ENCODE measurements at places on chromosomes 13 and 19.
A peak's percentile ranks its signal among the peaks of the same experiment; 100 is the strongest.

DNA sequence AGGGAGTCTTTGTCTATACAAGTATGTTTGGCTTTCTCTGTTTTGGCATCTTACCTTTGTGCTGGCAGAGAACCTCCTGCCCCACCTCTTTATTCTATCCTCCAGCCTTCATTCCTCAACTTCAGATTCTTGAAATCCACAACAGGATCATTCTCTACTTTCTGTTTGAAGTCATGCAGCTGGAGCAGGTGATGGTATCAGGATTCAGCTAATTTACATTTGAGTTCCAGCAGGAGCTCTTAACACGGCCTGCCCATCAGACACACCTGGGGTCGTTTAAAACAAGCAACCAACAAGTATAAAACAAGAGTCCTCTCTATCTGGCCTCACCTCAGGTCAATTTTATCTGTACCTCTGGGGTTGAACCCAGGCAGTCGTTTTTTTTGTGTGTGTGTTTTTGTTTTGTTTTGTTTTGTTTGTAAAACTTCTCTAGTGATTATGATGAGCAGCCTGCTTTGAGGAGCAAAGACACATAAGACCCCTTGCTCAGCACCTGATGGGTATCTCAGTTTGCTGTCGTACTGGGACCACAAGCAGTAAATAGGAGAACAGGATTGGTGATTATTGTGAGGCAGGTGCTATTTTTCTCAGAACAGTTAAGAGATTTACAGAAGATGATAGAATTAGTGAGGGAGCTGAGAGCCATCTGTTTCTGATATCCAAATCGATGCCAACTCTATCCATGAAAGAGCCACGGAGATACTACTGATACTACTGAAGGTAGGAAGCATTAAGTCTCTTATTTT, 78.4 kb downstream of the GPC6 start:
- DNase-seq = no peak

DNA sequence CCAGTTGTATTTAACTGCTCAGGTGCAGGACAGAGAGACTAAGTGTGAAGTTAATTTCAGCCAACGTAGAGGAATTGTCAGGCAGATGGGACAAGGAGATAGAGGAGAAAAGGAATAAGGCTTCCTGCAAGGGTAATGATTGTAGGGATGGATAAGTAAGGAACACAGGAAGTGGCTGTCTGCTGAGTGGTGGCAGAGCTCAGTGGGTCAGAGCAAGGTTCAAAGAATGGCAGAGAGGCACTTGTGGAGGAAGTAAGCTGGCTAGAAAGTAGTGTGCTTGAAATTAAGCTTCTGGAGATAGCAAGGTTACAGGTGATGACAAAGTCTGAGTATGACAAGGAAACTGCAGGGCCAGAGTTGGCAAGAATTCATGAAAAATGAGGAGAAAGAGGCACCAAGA, 47.9 kb downstream of the USPL1 start:
- DNase-seq = no peak

DNA sequence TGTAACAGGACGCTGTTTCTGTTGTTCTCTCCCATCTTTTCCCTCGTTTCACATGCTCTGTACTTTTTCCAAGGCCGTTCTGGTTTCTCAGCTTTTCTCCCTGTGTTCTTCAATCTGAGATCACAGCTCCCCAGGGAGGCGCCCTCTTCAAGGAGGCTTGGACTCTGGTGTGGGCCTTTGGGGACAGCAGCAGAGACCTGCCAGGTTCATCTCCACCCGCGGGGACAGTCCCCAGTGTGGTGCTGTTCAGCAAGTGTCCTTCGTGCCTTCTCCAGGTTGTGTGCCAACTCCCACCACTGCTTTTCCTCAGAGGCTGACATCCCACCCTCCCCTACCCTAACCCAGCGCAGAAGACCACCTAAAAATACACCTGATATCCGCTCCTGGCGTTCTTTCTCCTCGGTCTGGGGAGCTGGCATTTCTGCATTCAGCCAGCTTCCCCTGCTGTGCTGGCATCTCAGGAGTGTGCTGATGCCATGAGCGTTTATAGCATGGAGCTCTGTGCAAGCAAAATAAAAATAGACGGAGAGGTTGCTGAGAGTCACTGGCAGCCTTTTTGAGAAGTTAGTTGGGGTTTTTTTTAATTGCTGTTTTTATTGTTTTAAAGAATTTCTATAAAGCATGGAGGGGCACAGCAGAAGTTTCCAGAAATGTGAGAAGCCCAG, 149.4 kb downstream of the STK24 start:
- no peak for DNase-seq

- DNase-seq = peak; percentile 16
Measured at GRCh38 chr19:9205501-9206113, 13.8 kb downstream of the OR7D4 start.

- no peak for DNase-seq
Measured at GRCh38 chr13:40631605-40632004, 34.8 kb downstream of the FOXO1 start.

- DNase-seq = peak; percentile 6
Measured at GRCh38 chr19:53865918-53866864, 1.5 kb upstream of the MYADM start.

GRCh38 chr13:34751492-34751891, 190.6 kb upstream of the NBEA start:
- no peak for DNase-seq

- no peak for DNase-seq
Measured at GRCh38 chr19:728011-728410, 19.3 kb downstream of the PALM start.

GRCh38 chr19:604355-604754, 14.7 kb downstream of the HCN2 start:
- no peak for DNase-seq

DNA sequence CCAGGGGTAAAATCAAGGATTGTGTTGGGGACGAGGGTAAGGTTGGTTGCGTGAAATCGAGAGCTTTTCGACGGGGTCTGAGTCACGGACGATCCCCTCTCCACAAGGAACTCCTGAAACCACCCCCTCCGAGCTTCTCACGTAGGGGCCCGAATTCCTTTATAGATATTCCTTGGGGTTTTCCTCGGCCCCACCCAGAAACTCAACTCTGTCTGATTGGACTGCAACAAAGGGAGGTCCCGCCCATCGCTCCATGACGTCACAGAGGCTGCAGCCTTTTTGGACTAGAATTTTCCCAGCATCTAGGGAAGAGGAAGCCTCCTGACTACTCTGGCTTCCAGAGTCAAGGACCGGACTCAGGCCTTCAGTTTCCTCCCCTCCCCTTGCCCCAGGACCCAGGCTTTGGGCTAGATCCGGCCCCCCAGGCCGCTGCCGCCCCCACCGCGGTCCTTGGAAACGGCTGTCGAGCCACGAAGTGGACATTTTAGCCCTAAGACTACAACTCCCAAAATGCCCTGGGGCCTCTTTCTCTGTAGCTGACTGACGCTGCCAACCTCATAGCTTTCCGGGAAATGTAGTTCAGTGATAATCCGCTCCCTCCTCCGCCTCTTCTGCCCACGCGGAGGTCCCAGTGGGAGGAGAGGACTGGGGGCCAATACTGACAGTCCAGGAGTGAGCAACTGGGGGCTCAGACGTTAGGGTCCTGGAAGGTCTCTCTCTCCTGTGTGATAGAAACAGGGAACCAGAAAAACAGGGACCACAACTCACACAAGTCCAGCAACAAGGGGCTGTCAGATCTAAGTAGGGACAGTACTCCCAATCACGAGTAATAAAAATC, at the start of gene IZUMO1:
Gene IZUMO1 (minus strand): TSS at position 172 of the 838 bp plus-strand sequence. CDS start 1,050 bp downstream, outside the sequence.
- DNase-seq = no peak

- no peak for DNase-seq
Measured at GRCh38 chr13:95553581-95554385, 1.3 kb downstream of the CLDN10 start.

DNA sequence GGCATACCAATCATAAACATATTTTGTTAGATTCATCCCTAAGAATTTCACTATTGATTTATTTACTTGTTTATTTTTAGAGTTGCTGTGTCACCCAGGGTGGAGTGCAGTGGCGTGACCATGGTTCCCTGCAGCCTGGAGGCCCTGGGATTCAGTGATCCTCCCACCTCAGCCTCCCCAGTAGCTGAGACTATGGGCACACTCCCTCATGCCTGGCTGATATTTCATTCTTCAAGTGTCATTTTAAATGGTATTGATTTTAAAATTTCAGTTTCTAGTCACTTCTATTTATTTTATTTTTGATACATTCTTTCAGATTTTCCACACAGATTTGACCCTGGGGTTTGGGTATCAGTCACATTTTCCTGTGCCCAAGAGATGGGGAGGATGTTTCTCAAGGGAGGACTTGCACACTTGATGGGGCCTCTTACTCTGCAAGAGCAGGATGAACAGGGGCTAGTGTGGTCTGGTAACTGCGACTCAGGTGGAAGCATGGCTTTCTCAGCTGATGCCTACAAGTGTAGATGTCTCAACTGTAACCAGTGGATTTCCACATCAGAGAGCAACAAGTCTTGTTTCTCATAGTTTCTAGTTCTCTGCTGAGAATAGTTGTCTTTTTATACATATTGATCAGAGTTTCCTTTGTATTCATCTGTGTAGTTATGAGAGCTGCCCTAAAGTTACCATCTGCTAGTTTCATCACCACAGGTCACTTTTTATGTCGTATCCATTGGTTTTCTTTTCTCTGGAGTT, 40.2 kb downstream of the CCNE1 start:
- DNase-seq = no peak

DNA sequence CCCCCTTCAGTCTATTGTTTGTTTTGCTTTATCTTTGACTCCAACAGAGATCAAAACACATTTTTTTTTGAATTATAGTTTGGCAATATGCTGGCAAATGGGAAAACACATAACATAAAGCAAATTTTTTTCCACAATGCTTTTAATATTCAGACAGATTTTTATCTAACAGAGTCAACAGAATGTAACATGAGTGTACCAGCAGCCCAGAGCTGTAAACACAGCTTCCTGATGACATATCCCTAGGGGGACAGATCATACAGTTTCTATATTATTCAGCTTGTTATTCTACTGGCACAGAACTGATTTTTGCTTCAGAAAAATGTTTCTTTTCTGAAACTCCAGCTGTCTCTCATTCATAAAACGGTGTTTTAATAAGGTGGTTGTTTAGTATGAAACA, 168.8 kb downstream of the OLFM4 start:
- no peak for DNase-seq

GRCh38 chr13:108877300-108877699, 247.9 kb downstream of the MYO16 start:
- DNase-seq = no peak

DNA sequence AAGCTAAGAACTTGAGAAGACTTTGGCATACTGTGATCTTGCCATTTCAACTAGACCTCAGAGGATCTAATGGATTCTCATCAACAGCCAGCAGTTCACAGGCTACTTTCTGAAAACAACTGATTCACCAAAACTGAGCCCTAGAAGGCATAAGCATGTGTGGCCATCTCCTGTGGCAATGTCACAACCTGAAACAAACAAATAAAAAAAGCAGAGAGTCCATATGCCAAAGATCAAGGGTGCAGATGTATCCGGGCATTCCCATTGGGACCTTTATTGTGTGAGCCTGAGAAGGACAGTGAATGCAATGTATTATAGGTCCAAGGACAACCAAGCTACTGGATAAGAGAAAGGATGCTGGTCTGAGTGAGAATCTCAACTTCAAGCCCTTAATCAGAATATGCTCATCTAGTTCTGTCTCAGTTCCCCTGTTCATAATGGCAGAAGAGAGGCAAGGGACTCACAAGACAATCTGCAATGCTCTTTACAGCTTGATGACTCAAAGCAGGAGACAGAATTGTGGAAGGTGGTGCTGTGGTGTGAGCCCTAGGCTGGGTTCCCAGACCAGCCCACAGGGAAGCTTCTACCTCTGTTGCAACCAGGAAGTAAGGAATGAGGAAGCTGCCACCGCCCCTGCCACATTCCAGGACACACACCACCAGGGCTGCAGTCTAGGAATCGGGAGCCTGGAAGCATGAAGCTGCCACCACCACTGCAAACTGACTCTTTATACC, 133.7 kb downstream of the RAP2A start:
- no peak for DNase-seq

DNA sequence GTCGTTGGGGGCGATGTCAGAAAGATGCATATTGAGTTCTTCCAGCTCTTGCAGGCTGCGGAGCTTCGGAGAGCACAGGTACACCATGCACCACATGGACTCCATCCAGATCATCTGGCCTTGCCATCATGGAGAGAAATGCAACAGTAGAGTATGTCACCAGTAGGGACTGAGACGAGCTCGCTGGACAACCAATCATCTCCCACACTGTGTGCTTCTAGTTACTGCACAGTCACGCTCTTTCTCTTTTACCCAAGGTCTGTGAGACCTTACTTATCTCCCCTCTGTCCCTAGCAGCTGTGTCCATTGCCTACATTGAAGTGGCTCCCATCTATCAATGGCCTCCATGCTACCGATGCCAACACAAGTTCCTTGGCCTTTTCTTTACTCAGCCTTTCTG, 90.5 kb downstream of the C13orf42 start:
- no peak for DNase-seq

GRCh38 chr13:60351855-60352615, 45.0 kb upstream of the TDRD3 start:
- no peak for DNase-seq

- DNase-seq = no peak
Measured at GRCh38 chr13:100336795-100337516, 248.1 kb downstream of the PCCA start.

- DNase-seq = no peak
Measured at GRCh38 chr19:44869733-44870470, 21.2 kb upstream of the TOMM40 start.

DNA sequence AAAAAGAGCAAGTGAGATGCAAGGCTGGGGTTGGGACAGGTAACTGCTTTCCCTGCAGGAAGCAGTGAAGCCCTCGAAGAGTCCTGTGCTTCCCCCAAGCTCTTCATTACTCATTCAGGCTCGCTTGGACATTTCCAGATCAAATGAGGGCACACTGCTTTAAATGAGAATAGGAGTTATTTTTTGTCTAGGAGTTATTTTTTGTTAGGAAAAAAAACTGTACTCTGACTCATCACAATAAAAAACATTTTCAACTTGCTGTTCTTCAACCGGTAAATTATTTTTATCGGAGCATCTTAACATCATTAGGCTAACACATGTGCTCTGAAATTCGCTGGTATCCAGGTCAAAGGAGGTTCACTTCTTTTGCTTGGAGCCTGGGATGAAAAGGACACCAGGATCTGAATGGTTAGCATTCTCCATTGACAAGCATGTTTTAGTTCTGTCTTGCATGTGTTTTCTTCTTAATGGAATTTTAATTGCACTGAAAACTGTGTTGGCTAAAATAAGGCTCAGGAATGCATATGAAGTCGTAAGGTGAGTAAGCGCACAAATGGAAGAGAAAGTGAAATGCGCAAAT, 80.7 kb upstream of the STK24 start:
- no peak for DNase-seq

GRCh38 chr19:15297416-15298224, 34.7 kb downstream of the BRD4 start:
- DNase-seq = no peak

DNA sequence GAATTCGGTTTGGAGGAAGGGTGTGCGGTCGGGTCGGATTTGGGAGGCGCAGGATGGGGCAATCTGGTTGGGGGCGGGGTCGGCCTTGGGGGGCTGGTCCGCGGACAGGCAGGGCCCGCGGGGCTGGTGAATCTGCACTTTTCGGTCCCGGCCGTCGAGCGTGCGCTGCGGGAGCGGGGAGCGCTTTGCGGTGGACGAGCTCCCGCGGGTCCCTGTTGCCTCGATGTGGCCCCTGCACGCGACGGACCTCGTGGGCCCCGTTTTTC, 11.9 kb downstream of the PEAK3 start:
- DNase-seq = no peak

Measured in DMS79 (cell line).